Activated T-cell treated with anti-CD3 and anti-CD28 coated beads for 4 hours (primary cell): ENCODE measurements at places on chromosomes 5 and 9.
A peak's percentile ranks its signal among the peaks of the same experiment; 100 is the strongest.

GRCh38 chr9:68597362-68597997, 56.8 kb upstream of the TMEM252 start:
- DNase-seq, result no peak

- DNase-seq, result no peak
Measured at GRCh38 chr5:142660731-142661130, 25.2 kb downstream of the FGF1 start.

GRCh38 chr5:169071-169727, 22.1 kb upstream of the LRRC14B start:
- no peak for DNase-seq

DNA sequence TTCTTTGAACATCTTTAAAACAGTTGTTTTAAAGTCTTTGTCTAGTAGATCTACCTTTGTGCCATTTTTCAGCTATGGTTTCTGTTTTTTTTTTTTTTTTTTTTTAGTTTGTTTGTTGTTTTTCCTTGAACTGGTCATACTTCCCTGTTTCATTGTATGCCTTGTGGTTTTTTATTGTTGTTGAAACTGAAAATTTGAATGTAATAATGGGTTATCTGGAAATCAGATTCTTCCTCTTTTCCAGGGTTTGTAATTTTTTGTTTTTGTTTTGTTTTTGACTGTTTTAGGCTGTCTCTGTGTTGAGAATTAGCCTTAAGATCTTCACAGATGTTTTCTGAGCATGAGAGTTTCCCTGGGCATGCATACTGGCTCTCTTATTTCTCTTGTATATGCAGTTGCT, 269.6 kb upstream of the DAP start:
- no peak for DNase-seq

- DNase-seq, result no peak
Measured at GRCh38 chr5:177372034-177372896, 12.0 kb upstream of the SLC34A1 start.

GRCh38 chr5:78805474-78806124, 157.0 kb upstream of the LHFPL2 start:
- no peak for DNase-seq

- DNase-seq, result no peak
Measured at GRCh38 chr5:14534773-14535172, 46.8 kb upstream of the OTULINL start.

GRCh38 chr5:94157704-94158539, 416.5 kb upstream of the POU5F2 start:
- no peak for DNase-seq

GRCh38 chr5:61409568-61409967, 77.5 kb downstream of the ZSWIM6 start:
- DNase-seq, result no peak

GRCh38 chr5:123147128-123147715, 58.2 kb downstream of the PRDM6 start:
- DNase-seq, result no peak

DNA sequence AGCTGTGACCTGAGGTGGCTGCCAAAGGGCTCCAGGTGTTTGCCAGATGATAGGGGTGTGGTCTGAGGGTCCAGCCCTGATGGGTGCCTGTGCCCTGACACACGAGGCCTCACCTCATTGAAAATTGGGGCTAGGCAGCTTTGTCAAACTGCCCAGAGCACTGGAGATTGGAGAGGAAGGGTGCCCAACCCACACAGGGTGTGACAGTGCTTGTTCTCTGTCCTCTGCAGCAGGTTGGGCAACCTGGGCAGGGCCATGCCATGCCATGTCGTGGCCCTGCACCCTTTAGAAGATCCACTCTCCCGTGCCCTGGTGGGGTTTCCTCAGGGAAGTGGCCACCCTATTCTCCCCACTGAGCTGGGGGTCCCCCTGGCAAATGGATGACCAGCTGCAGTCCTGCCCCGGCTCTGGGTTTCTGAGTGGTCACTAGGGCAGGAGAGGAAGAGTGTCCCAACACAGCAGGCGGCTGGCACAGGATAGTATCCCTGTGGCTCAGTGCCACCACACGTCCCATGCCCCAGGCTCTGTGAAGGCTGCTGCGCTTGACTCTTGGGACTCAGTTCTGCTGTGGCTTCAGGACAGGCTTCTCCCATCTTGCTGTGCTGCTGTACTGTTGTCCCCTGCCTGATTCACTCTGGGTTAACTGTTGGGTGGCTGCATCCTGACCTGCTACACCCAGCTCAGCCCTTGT, 100.8 kb upstream of the PITX1 start:
- no peak for DNase-seq

DNA sequence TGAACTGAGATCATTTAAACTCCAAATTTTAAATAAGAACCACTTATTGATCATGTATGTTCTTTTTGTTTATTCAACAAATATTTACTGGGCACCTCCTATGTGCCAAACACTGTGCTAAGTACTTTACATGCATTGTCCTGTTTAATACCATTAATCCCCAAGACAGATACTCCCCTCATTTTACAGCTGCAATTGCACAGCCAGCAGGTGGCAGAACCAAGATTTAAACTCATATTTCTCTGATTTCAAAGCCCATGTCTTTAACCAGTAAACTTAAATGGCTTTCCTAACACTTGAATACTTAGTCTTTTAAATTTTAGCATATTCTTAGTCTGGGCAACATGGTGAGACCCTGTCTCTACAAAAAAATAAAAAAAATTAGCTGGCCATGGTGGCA, 43.4 kb upstream of the KIAA1958 start:
- peak; percentile 2 for DNase-seq

GRCh38 chr9:12878351-12878978, 103.6 kb downstream of the LURAP1L start:
- no peak for DNase-seq

DNA sequence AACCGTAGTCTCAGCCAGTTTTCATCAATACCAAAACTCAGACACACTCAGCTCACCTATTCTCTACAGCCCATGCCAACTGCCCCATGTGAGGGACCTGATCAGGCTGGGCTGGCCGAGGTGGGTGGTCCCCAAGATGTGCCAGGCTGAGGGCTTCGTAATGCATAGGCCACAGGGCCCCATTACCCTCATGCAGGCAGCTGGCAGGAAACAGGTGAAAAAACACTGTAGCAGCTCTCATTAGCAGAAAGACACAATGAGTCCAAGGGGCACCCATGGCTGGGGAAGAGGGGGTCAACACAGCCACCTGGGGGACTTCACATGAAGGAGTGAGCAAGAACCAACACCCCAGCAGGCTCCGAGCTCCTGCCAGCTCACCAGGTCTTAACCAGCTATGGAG, 8.2 kb downstream of the IPPK start:
- DNase-seq, result no peak

- no peak for DNase-seq
Measured at GRCh38 chr5:148645527-148645926, 8.8 kb downstream of the HTR4 start.

DNA sequence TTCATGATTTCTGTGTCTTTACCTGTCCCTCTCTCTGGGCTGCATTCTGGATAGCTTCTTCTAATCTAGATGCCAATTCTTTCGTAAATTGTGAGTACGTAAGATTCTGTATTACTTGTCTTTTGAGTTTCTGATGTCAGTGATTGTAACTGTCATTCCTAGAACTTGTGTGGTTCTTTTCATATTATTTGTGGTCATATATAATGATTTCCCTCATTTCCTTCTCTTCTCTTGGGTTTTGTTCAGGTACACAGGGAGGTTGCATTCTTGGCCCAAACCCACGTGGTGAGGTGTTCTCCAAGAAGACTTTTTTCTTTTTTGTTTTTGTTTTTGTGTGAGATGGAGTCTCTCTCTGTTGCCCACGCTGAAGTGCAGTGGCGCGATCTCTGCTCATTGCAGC, 13.8 kb downstream of the UGCG start:
- no peak for DNase-seq

- DNase-seq, result peak; percentile 39
Measured at GRCh38 chr9:132800038-132800648, 77.9 kb downstream of the AK8 start.

DNA sequence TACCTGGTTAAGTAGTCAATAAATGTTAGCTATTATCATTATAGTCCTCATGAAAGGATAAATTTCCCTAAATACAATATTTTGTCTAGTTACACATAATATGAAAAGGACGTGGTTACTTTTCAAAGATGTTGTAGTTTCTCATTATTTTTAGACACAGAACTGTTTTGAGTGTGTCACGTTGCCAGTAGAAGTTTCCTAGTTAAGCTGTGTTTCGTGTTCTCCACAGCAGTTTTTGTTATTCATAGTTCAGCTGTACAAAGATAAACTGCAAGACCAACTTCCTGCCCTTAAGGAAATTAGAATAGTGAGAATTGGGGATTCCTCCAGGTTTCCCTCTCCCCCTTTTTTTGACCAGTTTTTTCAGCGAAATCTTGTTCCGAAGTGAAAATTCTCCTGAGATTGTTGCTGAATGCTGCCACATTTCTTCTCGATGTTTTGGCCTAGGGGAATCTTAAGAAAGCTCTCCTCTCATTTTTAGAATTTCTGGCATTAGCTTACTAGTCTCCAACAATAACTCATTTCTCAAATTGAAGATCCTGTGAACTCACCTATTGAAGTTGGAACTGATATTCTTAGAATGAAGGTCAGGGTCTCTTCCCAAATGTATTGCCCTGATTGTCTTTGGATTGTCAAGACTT, 176.1 kb downstream of the PAM start:
- DNase-seq, result no peak

DNA sequence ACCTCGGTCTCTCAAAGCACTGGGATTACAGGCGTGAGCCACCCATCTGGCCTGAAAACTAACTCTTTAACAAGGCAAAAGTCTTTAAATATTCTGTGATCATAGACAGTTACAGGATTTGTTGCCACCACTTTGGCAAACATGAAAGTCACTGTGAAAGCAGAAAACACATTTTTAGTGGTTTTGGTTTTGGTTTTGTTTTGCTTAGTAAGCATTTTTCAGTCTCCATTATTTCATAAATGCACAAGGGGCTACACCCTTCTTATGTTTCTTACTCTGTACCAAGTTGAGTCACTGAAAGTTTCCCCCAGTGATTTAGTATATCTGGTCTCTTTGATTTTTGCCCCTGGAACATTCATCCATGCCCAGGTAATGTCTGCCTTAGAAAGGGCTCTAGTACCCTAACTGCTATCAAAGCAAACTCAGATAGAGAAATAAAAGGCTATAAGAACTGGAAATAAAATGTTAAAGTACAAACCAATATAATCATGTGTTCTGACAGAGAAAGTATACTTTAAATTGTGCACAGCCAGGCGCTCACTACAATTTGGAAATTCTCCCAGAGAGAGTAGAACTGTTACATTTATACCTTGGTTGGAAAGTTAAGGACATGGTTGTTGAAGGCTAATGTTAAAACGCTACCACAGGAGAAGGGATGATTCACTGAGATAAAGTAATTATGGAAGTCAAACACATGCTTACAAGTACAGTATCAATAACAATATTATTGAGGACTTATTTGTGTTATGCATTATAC, 1022.5 kb upstream of the DMAC1 start:
- DNase-seq, result no peak

DNA sequence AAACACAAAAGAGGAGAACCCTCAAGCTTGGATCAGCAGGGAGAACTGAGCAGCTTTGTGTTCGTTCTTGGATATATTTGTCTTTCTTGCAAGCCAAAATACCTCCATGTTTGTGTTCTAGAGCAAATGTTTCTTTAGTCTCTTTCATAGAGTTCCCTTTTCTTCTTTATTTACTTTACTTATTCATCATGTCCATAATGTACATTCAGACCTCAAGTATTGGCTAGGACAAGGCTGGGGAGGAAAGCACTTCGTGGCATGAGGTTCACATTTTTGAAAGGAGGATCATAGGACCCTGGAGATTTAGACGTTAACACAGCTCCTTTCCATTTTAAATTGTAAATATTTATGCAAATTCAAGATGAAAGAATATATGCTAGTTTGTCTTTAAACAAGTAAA, 590.2 kb upstream of the MEF2C start:
- no peak for DNase-seq

DNA sequence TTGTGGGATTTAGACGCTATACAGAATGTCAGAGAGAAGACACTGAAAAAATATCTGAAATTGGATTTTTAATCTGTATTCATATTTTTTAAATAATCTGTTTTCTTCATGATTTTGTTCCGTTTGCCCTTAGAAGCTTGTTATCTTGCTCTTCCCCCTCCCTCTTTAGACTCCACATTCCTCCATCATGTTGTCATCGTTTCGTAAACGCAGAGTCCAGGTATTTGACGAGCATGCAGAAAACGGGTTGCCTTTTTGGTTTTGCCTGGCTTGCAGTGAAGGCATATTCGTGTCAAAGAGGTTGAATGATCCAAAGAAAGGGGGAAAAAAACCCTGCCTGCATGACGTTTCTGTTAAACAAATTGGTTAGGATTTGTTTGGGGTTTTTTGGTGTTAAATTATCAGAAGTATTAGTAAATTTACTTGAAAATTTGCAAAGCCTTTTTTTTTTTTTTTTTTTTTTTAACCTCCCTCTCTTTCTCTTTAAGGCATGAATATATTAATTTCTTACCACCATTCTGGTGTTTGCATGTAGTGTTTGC, 2.9 kb downstream of the SPTAN1 start:
- no peak for DNase-seq

DNA sequence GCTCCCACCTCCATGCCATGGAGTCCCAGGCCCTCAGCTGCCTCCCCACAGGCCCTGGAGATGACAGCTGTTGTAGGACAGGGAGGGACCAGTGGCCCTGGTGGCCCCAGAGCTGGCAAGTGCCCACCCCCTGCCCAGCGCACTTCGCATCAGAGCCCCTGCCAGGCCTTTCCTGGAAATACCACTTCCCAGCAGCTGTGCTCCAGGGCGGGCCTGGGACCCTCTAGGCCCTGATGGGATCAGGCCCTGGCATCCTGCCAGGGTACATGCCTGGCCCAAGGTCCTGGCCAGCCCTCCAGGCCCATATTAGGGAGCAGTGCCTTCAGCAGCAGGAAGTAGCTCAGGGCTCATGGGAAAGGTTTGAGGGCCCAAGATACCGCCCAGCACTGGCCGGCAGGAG, 2.5 kb downstream of the KCNT1 start:
- DNase-seq, result no peak

DNA sequence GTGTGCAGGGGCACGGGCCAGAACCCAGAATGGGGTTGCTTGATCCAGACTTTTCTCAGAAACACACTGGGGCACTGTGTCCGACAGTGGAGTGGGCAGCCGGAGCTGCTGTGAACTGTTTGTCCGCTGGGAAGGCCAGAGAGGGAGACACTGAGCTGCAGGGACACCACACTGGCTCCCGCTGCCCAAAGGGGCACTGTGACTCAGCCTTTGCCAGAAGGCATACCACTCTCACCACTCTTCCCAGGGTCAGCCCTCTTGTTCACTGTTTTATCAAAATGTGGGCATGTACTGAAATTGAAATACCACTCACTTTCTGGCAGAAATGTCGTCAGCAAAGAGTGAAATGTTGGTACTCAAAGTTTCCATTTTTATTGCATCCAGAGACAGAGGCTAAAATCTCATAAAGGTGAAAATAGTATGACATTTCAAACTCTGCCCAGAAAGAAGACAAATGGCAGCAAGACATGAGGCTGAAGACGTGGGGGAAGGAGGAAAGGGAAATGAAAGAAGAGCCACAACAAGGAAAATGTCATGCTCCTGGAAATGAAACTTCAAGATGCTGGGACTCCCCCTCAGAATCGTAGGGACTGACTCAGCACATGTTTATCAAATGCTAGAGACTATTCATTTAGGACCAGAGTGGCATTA, 4.5 kb upstream of the IL7R start:
- no peak for DNase-seq
